ENCODE measurements at places on chromosomes 7 and 10. TPM values are rescaled to one million over a fixed set of nuclear protein-coding genes. Genes with fewer than 3 reads are reported as not detected.

Gene OGDHL
- total RNA-seq = 0.26 TPM

Gene NCF1
- not detected for total RNA-seq

Gene SPDYE1
- total RNA-seq = not detected

Gene GPR158
- total RNA-seq = under 0.01 TPM

Gene EN2
- not detected for total RNA-seq

Gene PHF14
- total RNA-seq = 34.5 TPM

Gene MRPL43
- total RNA-seq = 69.3 TPM

Gene CNNM1
- total RNA-seq = 0.04 TPM

Gene VIM
- 5,223 TPM for total RNA-seq

Gene CTTNBP2
- not detected for total RNA-seq

Gene CEP55
- total RNA-seq = 92.2 TPM

Gene ACSL5
- 22.7 TPM for total RNA-seq

Gene SYT15
- total RNA-seq = 0.21 TPM

Gene TYW1B
- 8.9 TPM for total RNA-seq

Gene TRIM73
- 0.67 TPM for total RNA-seq

Gene WDFY4
- total RNA-seq = 7.1 TPM

Gene FANK1
- 1.4 TPM for total RNA-seq

Gene TSPAN15
- 21.0 TPM for total RNA-seq

Gene ENTPD1
- 5.7 TPM for total RNA-seq

Gene AZGP1
- total RNA-seq = not detected

Gene OTUD1
- total RNA-seq = 4.9 TPM
